Muscle of leg (tissue), 16 donors: ENCODE measurements at places on chromosomes 7 and 10.
A peak's percentile ranks its signal among the peaks of the same experiment; 100 is the strongest.

- no peak for DNase-seq
Observed at GRCh38 chr7:43058271-43059066, 54.0 kb upstream of the HECW1 start.

DNA sequence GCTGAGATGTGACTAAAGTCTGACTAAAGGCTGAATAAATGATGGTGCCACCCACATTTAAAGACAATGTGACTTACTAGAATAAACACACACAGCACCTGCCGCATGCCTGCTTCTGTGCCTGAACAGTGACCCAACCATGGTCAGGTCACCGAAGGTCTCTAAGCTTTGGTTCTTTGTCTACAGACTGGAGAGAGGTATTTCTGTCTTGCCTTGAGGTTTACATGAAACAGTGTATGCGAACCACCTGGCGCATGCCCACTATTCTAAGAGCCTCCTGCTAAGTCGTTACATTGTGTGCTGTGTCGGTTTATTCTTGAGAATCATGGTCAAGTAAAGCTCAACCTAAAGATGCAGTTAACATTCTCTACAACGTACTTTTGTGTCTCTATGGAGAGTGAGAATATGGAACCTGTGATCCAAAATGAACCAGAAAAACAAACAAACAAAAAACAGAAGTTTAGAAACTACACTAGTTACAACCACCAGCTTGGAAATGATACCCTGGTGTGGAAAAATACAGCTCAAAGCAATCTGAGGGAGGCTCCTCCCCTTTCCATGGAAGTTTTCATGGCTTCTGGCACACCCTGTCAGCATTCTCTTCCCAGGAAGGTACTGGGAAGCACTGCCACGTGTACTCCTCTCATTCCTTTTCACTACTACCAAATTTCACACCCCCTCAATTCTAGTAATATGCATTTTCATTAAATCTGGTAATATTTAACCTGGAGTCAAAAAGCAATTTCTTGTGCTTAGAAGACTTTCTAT, 40.0 kb downstream of the VOPP1 start:
- DNase-seq = peak; percentile 45

DNA sequence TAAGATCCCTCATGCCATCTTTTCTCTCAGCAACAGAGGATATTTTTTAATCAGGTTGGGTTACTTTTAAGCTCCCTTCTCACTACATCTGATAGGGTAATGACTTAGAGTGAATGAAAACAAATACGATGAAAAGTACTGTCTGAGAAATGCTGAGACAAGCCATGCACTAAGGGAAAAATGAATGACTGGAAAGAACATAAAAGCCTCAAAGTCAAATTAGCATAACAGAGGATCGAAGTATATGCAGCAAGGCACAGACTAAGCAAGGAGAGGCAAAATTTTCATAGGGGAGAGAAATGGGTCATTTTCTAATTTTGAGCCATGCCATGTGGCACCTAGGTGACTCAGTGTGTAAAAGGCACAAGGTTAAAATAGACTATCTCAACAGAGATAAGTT, 8.5 kb upstream of the POT1 start:
- no peak for DNase-seq

- DNase-seq = no peak
Observed at GRCh38 chr7:107977048-107977447, 25.9 kb downstream of the LAMB1 start.

DNA sequence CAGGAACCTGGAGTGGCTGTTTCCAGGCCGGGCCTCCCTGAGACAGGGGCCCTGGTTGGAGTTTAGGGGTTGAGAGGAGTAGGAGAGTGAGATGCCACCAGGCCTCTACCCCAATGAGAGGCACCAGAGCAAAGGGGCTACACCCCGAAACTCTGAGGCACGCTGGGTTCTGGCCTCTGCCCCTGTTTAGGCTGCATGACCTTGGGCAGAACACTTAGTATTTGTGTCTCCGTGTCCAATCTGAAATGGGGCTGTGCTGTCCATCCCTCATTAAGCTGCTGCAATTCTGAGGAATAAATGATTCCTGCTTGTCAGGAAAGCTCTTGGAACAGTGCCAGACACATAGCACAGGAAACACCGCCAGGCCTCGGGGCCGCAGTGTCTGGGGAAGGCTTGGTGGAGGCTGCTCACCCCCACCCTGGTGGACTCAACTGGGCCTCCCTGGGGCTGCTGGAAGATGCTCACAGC, 40.5 kb upstream of the SAMD8 start:
- DNase-seq = peak; percentile 51

- no peak for DNase-seq
Observed at GRCh38 chr7:98976396-98977185, 98.3 kb downstream of the TRRAP start.

DNA sequence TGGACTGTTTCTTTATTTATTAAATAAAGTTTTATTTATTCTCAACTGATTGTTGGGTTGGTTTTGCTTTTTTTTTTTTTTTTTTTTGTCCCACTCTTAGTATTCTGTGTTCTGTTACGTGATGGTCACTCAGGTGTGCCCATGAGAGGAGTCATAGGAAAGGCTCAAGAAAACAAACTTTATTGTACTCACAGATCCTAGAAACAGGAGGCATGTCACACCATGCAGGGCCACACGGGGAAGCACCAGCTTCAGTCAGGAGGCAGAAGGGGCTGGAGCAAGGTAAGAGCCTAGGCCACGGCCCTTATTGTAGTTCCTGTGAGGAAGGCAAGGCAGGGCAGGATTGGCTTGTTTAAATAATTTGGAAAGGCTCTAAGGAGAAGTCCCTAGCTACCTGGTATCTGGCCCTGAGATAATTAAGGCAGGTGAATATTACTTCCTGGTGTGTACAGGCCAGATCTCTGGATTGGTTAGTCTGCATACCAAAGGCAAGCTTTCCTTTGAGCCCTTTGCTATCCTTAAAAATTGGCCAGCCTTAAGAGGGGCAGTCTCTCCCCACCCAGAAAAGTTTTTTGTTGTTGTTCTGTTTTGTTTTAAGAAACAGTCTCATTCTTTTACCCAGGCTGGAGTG, 8.3 kb downstream of the ATOH7 start:
- no peak for DNase-seq

DNA sequence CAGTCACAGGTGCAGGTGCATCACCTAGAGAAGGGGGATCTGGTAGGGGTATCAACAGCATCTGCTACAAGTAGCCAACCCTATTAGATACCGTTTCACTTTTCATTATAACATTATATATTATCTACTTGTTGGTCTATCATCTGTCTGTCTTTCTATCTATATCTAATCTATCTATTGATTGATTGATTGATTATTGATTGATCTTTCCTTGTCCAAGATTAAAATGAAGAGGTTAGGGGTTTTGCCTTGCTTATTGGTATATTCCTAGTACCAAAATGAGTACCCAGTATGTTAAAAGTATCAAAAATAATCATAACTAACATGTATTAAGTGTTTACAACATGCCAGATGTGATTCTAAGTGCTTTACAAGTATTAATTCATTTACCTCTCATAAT, 121.5 kb downstream of the GPR158 start:
- DNase-seq = no peak

- no peak for DNase-seq
Observed at GRCh38 chr10:92846854-92847201, 1.5 kb upstream of the EXOC6 start.

DNA sequence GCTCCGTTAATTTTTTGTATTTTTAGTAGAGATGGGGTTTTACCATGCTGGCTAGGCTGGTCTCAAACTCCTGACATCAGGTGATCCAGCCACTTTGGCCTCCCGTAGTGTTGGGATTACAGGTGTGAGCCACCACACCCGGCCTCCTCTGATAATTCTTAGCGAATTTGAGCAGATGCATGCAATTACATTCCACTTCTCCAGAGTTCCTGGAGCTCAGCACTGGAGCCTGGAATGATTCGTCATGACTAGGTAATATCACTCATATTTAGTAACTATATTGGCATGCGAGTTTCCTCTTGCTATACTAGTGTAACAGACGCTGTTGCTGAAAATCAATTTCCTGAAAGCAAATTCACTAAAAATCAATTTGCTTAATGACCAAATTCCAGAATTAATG, 86.8 kb downstream of the MKX start:
- DNase-seq = no peak

- DNase-seq = no peak
Observed at GRCh38 chr10:560314-560992, 129.0 kb downstream of the DIP2C start.

DNA sequence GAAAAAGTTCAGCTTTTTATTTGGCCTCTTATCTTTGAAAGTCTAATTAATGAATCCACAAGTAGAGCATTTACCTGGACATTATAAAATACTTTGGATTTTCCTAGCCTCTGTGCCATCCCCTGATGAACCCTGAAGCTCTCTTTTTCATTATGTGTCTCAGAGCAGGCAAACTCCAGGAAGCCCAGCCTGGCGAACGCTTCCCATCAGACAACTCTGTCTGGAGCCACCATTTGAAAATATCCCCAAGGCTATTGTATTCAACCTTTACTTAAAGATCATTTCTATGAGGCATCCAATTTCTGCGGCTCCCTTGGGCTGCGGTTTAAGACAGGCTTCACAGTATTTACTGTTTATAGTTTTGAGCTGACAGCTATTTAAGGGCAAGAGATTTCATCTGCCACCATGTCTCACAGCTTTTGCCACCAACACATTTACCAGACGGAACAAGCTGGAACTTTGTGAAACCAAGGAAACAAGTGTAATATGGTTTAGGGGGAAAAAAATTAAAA, 257.2 kb upstream of the GLI3 start:
- DNase-seq = peak; percentile 14

DNA sequence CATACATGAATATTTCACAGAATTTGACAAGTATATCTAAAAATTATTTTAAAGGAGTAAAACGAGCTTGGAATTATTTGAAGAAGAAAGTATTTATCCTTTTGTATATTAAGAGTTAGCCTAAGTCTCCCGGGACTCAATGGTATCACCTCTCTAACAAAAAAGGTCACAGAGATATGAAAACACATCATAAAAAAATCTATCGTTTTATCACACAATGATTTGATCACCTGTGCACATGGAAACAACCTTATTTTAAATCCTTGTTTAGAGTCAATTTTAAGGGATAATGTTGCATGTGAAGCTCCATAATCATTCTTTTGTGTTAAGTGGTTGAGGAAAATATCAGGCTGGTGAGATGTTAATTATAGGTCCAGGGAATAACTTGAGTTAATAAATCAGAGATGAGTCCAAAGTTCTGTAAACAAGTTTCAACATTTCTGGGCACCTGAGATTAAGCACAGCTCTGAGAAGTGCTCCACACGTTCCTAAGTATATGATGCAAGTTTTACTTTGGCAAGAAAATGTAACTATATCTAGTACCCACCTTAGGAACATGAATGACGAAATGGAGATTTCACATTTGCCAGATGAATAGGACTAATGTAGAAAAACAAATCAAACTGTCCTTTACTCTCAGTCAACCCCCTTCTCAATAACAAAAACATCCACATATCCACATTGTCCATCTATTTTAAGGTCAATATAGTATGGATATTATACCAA, 148.5 kb upstream of the AKR1E2 start:
- no peak for DNase-seq

GRCh38 chr7:42319631-42320030, 82.6 kb upstream of the GLI3 start:
- no peak for DNase-seq

GRCh38 chr7:141340991-141341390, 210.2 kb upstream of the AGK start:
- no peak for DNase-seq

DNA sequence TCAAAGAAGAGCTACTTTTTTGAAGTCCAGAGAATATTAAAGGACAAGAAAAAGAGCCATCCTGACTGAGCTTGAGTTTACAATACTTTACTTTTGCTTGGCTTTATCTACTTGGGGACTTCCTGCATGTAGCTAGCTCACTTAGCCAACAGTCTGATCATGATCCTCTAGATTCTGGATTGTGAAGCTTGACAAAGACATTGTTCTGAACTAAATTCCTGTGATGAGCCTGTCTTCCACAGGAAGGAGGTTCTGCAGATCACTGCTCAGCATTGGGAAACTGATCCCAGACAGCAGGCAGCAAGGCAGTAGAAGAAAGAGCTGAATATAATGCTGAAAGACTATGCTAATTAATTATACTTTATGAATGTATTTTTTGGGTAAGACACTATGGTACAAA, 296.4 kb downstream of the DGKB start:
- no peak for DNase-seq

DNA sequence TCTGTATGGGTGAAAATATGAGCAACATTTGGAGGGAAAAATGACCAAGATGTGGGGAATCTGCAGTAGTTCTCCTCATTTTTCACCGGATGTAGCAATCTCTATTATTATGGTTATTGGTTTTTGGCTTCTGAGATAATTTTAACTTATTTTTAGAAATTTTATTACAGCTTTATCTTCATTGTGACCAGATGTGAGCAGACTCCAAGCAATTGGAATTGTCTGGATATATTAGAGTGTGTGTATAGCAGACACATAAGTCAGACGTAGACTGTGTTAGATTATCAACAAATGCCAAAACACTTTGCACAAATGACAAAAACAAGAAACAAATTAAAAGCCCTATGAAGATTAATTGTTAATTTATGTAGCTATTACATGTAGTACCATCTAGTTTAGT, 249.1 kb downstream of the DNAJB9 start:
- DNase-seq = peak; percentile 52

DNA sequence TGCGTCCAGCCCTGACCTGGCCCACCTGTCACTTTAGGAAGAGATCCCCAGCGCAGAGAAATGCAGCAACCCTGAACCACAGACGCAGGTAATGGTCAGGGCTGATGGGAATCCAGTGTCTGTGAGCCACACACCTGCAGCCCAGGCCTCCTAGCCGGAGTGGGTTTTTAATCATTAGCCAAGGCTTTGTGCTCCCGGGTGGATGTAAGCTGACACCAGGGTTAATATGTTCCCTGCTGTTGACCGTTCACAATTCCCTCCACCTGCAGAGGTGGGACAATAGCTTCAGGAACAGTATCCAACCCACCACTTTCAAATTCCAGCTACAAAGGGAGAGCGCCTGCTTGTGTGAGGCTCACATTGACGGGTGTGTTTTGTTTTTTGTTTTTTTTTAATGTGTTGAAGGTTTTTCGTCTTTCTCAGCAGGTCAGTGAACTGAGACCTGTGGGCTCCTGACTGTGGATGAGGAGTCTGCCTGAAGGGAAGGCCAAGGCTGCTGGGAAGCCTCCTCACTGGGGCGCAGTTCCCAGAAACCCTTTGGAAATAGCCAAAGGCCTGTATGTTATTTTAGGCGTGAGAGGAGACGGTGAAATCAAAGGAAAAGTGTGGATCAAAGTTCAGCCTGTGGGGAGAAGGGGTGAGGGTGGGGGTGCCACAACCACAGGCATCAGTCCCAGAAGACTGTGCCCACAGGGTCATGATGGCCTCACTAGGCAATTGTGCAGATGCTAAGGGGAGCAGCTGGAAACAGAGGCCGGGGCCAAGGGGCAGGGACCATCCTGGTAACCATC, 111.1 kb downstream of the TNS3 start:
- DNase-seq = no peak

- no peak for DNase-seq
Observed at GRCh38 chr7:54964136-54964535, 54.7 kb upstream of the EGFR start.

- peak; percentile 48 for DNase-seq
Observed at GRCh38 chr7:132083126-132083525, 493.1 kb downstream of the PLXNA4 start.

GRCh38 chr10:14160299-14160698, 170.4 kb downstream of the FRMD4A start:
- no peak for DNase-seq
